ENCODE measurements at places on chromosomes 2 and 18. TPM values are rescaled to one million over a fixed set of nuclear protein-coding genes. Genes with fewer than 3 reads are reported as not detected.

SERPINB5 gene
- total RNA-seq: 0.08 TPM

KRTCAP3 gene
- 0.76 TPM for total RNA-seq

RTTN gene
- total RNA-seq: 5.2 TPM

PID1 gene
- 2.9 TPM for total RNA-seq

SAG gene
- not detected for total RNA-seq

C1QL2 gene
- total RNA-seq: 0.06 TPM

CIDEA gene
- not detected for total RNA-seq

TRMT61B gene
- 16.9 TPM for total RNA-seq

CNRIP1 gene
- 1.9 TPM for total RNA-seq

C2orf78 gene
- total RNA-seq: not detected

LYPD1 gene
- total RNA-seq: 21.5 TPM

LRP1B gene
- not detected for total RNA-seq

ZNF396 gene
- total RNA-seq: 0.90 TPM

CBLN2 gene
- total RNA-seq: 0.05 TPM

PTPRN gene
- 1.9 TPM for total RNA-seq
